DMS153 (cell line): ENCODE measurements at places on chromosomes 1 and 21.

DNA sequence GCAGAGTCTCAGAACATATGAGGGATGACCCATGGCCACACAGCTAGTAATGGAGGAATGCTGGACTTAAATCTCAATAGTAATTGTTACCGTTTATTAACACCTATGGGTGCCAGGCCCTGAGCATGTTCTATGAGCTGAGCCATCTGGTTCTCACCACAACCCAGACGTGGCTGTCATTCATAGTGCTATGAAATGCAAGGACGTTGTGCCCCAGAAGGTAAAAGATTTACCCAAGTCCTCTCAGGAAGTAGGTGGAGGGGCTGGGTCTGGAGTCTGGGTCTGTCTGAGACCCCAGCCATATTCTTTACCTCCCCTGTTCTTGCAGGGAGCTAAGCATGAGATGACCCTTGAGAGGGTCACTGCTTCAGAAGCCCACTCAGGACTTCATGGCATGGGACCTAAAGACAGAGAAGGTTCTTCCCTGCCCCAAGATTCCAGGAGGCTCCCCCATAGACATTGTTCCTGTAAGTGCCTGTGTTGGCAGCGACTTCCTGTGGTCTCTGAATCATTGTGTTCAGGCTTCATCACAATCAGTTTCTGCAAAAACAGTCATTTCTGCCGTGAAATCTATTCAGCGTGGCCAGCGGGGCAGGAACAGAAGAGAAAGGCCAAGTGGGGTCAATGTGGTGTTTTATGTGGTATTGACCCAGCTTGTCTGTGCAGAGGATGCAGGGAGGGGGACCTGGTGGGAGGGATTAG is 475.4 kb downstream of the PTPRU start:
- no peak for DNase-seq

- DNase-seq, result peak; percentile 97
Measured at GRCh38 chr1:28926629-28927265, 12.4 kb downstream of the EPB41 start.

DNA sequence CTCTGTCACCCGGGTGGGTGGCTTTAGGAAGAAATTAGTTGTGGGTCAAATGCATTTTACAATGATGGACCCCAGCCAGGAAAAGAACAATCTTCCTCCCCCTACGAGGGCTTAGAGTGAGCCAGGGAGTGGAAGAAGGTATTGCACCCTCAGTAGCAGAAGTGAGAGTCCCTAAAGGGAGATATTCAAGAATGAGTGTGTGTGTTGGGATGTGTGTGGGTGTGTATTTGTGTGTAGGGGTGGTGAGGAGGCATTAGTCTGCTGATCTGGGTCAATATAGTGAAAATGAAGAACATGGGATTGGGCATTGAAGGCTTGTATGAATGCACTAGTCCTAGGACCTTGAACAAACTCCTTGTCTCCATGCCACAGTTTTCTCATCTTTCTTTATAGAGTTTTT is 85.2 kb upstream of the RUNX1 start:
- DNase-seq, result no peak

DNA sequence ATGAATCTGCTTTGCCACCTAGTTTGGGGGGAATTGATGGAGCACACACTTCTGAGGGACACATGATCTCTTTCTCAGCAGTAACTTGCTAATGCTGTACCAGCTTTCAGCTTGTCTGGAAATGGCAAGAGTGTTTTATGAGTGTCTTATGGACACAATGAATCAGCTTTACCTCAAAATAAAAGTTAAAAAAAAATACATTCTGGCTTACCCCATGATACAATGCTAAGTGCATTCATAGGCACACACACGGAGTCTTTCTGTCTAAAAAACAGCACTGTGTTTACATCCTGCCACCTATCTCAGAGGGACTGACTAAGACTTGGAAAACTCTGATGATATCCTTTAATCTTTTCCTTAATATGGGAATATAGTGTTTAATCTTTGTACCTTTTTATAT is 455.5 kb upstream of the ADAMTS5 start:
- no peak for DNase-seq

GRCh38 chr1:59104191-59104760 is 192.6 kb upstream of the FGGY start:
- DNase-seq, result peak; percentile 43

DNA sequence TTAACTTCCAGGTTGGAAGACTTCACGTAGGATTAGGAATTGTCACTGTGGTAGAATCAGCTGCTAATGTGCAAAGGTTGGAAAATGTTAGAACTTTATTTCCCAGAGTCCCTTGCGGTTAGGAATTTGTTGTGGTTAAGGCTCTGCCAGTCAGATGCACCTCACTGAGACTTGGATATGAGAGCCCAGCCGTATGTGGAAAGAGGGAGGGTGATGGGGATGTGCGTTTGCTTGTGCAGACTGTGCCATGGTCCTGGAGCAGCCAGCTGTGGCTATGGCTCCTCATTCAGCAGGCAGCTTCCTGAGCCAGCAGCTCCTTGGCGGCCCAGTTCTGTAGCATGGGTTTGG is 12.5 kb downstream of the S100A10 start:
- DNase-seq, result no peak

- DNase-seq, result no peak
Measured at GRCh38 chr1:6197746-6198427, 1.5 kb downstream of the RPL22 start.

- DNase-seq, result peak; percentile 48
Measured at GRCh38 chr1:161044908-161045735, 655 bp downstream of the USF1 start.

- DNase-seq, result no peak
Measured at GRCh38 chr1:95118710-95119109, 1.6 kb downstream of the TLCD4 start.

- DNase-seq, result no peak
Measured at GRCh38 chr1:36842448-36842847, 191.9 kb downstream of the GRIK3 start.
